Stimulated activated CD8-positive, alpha-beta memory T cell treated with anti-CD3 and anti-CD28 coated beads, Interleukin-4, amount 100 ng/mL, for 1 hour (primary cell): ENCODE measurements at places on chromosomes 1 and 21.

DNA sequence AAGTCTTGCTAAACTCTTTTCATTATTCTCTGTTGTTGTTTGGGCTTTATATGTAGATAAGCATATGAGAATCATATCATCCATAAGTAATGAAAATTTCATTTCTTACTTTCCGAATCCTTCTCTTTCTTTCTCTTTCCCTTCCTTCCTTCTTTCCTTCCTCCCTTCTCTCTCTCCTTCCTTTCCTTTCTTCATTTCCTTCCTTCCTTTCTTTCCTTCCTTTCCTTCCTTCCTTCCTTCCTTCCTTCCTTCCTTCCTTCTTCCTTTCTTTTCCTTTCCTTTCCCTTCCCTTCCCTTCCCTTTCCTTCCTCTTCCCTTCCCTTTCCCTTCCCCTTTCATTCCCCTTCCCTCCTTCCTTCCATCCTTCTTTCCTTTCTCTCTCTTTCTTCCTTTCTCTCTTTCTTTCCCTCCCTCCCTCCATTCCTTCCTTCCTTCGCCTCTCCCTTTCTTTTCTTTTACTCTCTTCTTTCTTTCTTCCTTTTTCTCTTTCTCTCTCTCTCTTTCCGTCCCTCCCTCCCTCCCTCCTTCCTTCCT lies 147.3 kb downstream of the UCK2 start:
- no peak for DNase-seq

- no peak for DNase-seq
Observed at GRCh38 chr1:19087017-19087736, 122.9 kb downstream of the UBR4 start.

DNA sequence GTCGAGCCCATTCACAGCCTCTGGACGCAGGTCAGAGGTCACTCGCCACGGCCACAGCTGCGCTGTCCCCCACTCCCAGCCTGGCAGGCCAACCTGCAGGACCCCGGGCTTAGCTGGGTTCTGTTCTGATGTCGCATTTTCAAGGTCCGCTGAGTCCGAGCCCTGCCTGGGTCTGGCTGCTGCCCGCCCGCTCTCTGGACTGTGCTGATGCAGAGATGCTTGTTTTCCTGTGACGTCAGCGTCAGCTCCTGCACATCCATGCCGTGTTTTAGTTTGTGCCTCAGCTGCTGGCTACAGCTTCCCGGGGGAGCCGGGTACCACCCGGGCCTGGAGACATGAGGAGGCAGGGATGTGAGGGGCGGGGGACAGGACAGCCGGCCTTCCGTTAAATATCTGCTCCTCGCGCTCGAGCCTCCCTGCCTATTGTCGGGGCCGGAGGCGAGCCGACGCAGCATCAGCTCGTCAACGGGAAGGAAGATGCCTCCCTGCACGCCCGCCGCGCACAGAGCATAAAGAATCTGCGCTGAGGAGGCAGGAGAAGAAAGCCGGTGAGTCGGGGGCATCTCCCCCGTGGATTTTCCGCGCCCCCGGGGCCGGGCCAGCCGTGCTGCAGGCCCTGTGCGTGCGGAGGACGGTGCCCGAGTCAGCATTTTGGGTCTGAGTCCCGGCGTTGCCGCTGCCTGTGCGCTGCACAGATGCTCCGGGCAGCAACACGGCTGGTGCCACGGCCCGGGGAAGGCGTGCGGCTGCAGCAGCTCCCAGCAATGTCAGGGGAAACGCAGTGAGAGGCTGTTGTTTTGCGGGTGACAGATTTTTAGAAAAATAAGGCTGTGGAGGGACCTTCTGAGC lies 23.4 kb downstream of the PRKCZ start:
- no peak for DNase-seq

- DNase-seq = no peak
Observed at GRCh38 chr1:220878191-220879075, 810 bp upstream of the HLX start.

GRCh38 chr1:99728494-99729235 lies 37.8 kb downstream of the FRRS1 start:
- no peak for DNase-seq

DNA sequence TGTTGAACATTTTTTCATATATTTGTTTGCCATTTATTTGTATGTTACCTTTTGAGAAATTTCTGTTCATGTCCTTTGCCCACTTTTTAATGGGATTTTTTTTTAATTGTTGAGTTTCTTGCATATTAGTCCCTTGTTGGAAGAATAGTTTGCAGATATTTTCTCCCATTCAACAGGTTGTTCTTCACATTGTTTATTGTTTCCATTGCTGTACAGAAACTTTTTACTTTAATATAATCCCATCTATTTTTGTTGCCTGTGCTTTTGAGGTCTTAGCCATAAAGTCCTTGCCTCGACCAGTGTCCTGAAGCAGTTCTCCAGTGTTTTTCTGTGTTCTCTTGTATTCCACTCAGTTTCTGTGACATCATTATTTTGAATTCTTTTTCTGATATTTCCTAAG lies 54.2 kb upstream of the B3GALT2 start:
- DNase-seq = no peak
